ENCODE measurements at places on chromosomes 3 and 15. TPM values are rescaled to one million over a fixed set of nuclear protein-coding genes. Genes with fewer than 3 reads are reported as not detected.

CCDC191 gene
- total RNA-seq, result 5.0 TPM

CSTA gene
- 0.65 TPM for total RNA-seq

FBLN2 gene
- total RNA-seq, result 53.0 TPM

NRROS gene
- 1.4 TPM for total RNA-seq

UROC1 gene
- not detected for total RNA-seq

UBR1 gene
- 43.9 TPM for total RNA-seq

SLC22A14 gene
- total RNA-seq, result 0.32 TPM

INKA1 gene
- total RNA-seq, result 2.8 TPM

SLITRK3 gene
- total RNA-seq, result not detected

EXD1 gene
- total RNA-seq, result not detected

GP5 gene
- total RNA-seq, result under 0.01 TPM

TIMP4 gene
- total RNA-seq, result 12.2 TPM

CHRM5 gene
- total RNA-seq, result not detected

CLDN11 gene
- total RNA-seq, result 39.6 TPM

TRPM1 gene
- not detected for total RNA-seq

ASB14 gene
- total RNA-seq, result 0.11 TPM

CYP1A1 gene
- not detected for total RNA-seq

ANP32A gene
- 40.5 TPM for total RNA-seq

NEIL1 gene
- total RNA-seq, result 5.0 TPM

PPP1R14D gene
- not detected for total RNA-seq

ERICH6 gene
- total RNA-seq, result not detected

DGKG gene
- 7.0 TPM for total RNA-seq

All from articular chondrocyte of knee joint (primary cell).